Foreskin keratinocyte (primary cell): ENCODE measurements at places on chromosomes 7 and 10.

- DNase-seq: no peak
Observed at GRCh38 chr10:121262774-121263430, 335.3 kb downstream of the FGFR2 start.

GRCh38 chr7:16839646-16840045 lies 34.8 kb upstream of the AGR2 start:
- DNase-seq: no peak

GRCh38 chr7:801940-802381 lies 30.3 kb upstream of the SUN1 start:
- DNase-seq: peak; percentile 37

- DNase-seq: no peak
Observed at GRCh38 chr10:60430017-60430416, 40.3 kb upstream of the ANK3 start.

GRCh38 chr7:70926666-70927065 lies 205.3 kb upstream of the GALNT17 start:
- peak; percentile 0 for DNase-seq
